Activated naive CD8-positive, alpha-beta T cell treated with anti-CD3 and anti-CD28 coated beads for 36 hours (primary cell): ENCODE measurements at places on chromosomes 6 and 20.

GRCh38 chr6:139625998-139626975 lies 251.8 kb upstream of the CITED2 start:
- DNase-seq = no peak

DNA sequence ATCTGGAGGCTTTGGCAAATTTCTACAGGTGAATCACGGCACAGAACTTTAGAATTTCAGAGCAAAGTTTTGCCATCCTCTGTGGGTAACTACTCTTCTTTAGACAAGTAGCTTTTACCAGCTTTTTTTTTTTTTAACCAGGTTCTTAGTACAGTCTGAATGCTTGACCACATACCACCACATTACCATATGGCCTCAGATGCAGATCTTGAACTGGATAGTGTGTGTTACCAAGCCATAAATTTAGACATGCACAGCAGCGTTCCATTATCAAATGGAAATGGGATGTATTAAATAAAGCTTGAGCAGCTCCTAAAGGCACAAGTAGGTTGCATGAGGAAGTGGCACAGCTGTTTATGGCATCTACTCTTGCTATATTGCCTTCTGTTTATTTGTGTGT lies 38.3 kb upstream of the PRSS16 start:
- DNase-seq = no peak

DNA sequence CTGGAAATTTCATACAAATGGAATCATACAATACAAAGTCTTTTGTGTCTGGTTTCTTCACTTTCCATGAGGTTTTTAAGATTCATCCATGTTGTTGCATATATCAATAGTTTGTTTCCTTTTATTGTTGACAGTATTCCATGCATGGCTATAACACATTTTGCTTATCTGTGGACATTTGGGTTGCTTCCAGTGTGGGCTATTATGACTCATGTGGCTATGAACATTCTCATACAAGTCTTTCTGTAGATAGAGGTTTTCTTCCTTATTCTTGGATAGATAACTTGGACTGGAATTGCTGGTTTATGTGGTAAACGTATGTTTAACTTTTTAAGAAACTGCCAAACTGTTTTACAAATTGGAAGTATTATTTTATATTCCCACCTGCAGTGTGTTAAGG lies 30.0 kb upstream of the KIF6 start:
- no peak for DNase-seq

DNA sequence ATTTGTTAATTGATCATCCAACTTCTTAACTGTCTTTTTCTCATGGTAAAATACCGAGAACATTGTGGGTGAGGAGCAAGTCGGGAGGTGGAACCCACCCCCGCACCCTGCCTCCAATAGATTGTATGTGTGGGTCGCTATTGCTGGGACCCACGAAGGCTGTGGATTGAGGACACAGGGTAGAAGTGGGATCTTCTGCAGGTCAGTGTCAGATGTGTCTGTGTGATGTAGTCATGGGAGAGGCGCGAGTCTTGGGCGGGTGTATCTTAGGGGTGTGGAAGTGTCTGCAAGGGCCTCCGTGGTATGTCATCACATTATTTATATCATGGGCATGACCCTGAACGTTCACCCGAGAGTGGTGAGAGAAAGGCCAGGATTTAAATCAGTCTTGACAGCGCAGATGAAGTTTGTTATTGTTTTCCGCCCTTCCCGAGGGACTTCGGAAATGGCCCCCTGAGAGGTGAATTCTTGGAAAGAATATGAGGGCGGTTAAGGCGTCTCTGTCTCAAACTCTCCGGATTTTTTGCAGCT lies 472 bp upstream of the PAQR8 start:
- DNase-seq = peak; percentile 25

DNA sequence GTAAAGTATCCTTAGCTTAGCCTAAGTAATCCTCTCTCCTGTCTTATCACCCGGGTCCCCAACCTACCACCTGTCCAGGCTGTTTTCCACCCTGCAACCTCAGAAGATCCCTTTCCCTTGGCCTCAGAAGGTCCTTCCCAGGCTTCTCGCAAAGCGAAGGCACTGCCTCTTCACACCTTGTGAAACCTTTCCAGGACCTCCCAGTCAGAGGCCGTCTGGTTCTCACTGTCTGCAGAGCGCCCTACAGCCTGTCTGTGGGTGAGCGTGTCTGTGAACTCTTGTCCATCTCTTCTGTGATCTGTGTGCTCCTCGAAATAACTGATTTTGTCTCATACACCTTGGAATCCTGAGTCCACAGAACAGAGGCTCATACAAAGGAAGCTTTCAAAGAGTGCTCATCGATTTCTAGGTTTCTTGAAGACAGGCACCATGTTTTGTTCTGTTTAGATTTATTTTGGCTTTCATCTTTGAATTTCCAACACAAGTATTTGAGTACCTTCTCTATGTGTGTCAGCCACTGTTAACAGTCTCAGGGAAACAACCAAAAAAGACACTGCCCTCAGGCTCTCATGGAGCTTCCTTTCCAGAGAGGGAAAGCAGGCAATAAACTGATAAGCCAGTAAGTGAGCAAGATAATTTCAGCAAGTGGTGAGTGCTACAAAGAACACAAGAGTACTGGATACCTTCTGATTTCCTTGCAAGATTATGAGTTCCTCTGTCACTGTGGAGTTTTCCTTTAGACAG lies 6.3 kb downstream of the PDE10A start:
- no peak for DNase-seq

GRCh38 chr6:143125864-143126573 lies 65.3 kb downstream of the AIG1 start:
- no peak for DNase-seq

- no peak for DNase-seq
Measured at GRCh38 chr20:14707865-14708596, 370.6 kb upstream of the FLRT3 start.

GRCh38 chr20:38123021-38123587 lies 42.0 kb downstream of the TGM2 start:
- DNase-seq = no peak

GRCh38 chr6:37897321-37897720 lies 77.8 kb downstream of the ZFAND3 start:
- no peak for DNase-seq

GRCh38 chr6:105787747-105788146 lies 298.4 kb upstream of the PRDM1 start:
- DNase-seq = no peak

DNA sequence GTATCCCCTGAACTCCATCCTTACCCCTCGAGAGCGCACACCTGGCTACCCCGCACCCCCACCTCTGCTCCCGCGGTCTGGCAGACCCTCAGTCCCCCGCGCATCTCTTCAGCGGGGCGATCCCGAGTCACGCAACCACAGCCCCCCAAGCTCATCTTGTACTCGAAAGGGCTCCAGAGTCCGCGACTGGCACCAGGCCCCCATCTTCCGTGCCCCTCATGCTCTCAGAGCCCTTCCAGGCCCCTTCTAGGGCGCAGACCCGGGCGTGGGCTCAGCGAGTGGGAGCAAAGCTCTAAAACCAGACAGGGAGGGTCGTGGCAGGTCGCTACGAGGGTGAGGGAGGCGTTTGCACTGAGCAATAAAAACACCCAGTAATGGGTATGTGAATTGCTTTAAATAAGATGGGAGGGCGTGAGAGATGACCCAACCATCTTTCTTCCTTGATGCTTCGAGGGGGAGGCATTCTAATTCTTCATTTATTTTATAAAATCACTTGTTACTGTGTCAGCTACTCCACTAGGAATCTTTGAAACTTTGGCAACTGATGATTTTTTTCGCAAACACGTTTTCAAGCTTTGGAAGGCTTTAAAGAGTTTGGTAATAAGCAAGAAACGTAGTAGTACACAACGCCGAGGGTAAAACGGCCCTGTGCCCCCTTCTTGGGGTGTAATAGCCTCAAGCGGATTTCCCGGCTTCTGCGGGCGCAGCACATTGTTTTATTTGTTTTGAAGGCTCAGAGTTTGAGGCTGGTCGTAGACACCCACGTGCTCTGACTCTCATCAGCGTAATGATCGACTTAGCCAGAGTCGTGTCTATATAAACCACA lies 42.6 kb upstream of the SUPT3H start:
- DNase-seq = peak; percentile 60

- peak; percentile 23 for DNase-seq
Measured at GRCh38 chr6:7691675-7692452, 34.0 kb upstream of the BMP6 start.

GRCh38 chr6:36418558-36418957 lies 24.1 kb downstream of the PXT1 start:
- no peak for DNase-seq

DNA sequence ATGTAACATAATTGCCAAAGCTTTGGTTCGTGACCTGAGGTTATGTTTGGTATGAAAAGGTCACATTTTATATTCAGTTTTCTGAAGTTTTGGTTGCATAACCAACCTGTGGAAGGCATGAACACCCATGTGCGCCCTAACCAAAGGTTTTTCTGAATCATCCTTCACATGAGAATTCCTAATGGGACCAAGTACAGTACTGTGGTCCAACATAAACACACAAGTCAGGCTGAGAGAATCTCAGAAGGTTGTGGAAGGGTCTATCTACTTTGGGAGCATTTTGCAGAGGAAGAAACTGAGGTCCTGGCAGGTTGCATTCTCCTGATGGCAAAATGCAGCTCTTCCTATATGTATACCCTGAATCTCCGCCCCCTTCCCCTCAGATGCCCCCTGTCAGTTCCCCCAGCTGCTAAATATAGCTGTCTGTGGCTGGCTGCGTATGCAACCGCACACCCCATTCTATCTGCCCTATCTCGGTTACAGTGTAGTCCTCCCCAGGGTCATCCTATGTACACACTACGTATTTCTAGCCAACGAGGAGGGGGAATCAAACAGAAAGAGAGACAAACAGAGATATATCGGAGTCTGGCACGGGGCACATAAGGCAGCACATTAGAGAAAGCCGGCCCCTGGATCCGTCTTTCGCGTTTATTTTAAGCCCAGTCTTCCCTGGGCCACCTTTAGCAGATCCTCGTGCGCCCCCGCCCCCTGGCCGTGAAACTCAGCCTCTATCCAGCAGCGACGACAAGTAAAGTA lies 547 bp upstream of the ESR1 start:
- peak; percentile 1 for DNase-seq

- no peak for DNase-seq
Measured at GRCh38 chr6:90730151-90730673, 143.3 kb upstream of the MAP3K7 start.

GRCh38 chr6:106844930-106845329 lies 129.6 kb downstream of the CD24 start:
- no peak for DNase-seq

GRCh38 chr6:2970753-2971419 lies 481 bp downstream of the SERPINB6 start:
- DNase-seq = peak; percentile 69

DNA sequence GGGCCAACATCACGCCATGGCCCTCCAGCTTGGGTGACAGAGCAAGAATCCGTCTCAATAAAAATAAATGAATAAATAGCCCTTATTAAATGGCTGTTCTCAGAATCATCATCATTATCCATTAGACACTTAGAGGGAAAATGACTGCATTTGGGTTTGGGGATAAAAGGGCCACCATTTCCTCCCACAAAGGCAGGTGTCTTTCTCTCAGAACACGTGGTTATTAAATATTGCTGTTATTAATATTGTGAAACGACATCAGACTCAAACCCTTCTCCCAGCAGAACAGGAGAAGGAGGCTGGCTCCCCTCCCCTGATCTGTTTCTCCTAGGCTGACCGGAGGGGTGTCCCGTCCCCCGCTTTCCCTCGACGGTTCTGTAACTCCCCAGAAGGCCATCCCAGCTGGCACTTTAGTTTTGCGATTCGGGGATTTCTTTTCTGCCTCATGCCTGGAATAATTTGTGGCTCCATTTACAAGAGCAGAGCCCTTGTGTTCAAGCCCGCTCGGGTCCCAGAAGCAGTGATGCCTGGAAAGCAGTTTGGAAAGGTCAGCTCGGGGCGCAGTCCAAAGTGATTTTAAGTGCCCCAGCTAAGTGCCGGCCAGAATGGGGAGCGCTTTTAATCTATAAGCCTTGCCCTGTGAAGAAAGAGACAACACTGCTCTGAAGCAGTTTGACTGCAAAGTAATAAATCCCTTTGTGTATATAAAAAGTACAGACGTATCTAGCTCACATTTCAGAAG lies 41.9 kb downstream of the EYA2 start:
- no peak for DNase-seq

GRCh38 chr20:4454111-4454510 lies 267.6 kb upstream of the PRND start:
- DNase-seq = no peak

DNA sequence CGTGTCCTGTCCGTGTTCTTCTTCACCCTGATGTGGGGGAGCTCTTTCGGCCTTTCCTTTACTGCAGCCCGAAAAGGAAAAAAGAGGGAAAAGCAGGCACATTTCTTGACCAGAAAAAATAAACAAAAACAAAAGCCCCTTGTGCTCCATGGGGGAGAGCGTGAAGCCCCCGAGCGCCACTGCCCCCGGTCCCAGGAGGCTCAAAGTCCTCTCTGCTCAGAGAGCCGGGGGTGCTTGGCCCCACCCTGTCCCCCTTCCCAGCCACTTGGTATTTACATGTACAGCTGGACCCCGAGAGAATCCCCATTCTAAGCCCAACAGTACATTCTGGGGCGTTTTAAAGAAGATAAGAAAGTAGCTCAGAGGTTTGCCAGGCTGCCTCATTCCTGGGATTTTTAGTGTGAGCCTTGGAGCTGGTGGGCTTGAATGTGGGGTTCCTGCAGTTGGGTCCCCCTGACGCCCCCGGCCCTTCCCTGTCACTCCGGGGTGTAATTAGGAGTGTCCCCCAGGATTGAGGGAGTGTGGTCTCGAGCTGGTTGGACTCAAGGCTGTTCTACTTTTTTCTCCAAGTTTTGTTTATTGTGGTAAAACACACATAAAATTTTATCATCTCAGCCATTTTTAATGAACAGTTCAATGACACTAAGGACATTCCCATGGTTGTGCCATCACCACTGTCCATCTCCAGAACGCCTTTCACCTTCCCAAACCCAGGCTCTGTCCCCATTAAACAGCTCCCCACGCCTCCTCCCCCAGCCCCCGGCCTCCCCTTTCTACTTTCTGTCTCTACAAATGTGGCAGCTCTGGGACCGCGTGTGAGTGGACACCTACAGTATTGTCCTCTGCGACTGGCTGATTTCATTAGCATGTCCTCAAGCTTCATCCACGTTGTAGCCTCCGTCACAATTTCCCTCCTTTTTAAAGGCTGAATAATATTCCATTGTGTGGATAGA lies 55.7 kb upstream of the BHLHE23 start:
- no peak for DNase-seq

DNA sequence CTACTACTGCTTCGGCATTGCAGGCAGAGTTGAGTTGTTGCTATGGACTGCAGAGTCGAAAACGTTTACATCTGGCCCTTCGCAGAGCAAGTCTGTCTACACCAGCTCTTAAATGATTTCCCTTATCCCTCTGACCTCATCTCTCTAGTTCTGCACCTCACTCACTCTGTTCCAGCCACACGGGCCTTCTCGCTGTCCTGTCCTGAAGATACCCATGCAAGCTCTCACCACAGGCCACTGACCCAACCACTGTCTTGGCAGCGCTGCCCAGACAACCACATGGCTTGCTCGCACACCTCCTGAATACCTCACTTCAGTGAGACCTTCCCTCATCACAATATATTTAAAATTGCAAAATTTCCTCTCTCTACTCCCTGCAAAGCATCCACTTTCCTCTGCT lies 31.4 kb downstream of the B4GALT5 start:
- DNase-seq = no peak
